ENCODE measurements at places on chromosomes 6 and 20.

GRCh38 chr6:119340796-119341487 lies 8.6 kb downstream of the MAN1A1 start:
- DNase-seq = no peak

DNA sequence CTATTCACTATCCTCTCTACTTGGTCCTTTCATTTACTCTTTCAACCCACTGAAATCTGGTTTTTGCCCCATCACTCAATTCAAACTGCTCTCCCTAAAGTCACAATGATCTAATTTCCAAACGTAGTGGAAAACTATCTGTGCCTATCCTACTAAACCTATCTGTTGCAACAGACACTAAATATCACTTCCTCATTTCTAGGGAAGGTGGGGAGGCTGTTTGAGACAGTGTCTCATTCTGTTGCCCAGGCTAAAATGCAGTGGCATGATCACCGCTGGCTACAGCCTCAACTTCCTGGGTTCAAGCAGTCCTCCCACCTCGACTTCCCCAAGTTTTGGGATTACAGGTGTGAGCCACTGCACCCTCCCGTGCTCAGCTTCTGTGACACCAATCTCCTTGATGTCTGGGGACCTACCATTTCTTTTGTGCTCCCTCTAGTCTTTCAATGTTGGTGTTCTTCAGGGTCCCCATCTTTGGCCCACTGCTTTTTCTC lies 8.8 kb downstream of the RANBP9 start:
- DNase-seq = no peak

GRCh38 chr6:161292145-161292544 lies 18.3 kb upstream of the AGPAT4 start:
- DNase-seq = no peak

- DNase-seq = no peak
Measured at GRCh38 chr20:33719277-33719988, 677 bp downstream of the PXMP4 start.

DNA sequence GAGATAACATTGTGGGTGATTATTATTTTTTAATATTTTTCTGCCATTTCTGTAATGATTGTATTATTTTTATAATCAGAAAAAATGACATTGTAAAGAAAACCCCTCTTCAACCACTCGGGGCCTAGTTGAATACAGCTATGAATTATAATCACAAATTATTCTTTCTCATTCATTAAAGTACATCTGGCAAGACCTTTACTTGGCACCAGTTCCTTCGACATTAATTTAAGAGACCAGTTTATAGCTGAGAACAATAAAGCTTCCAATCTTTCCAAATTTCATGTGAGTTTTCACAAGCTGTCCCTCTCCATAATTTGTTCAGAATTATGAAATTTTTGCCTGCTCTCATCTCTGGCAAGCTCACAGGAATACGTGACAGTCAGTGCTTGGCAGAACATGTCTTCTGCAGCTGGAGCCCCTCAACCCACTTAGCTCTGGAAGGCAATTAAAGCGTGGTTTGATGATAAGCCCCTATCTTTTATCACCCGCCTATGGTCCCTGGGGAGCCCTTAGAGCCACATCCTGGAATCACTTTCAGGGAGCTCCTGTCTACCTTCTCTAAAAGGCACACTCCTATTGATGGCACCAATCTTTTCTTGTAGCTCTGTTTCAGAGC lies 237.2 kb upstream of the PRND start:
- DNase-seq = no peak

DNA sequence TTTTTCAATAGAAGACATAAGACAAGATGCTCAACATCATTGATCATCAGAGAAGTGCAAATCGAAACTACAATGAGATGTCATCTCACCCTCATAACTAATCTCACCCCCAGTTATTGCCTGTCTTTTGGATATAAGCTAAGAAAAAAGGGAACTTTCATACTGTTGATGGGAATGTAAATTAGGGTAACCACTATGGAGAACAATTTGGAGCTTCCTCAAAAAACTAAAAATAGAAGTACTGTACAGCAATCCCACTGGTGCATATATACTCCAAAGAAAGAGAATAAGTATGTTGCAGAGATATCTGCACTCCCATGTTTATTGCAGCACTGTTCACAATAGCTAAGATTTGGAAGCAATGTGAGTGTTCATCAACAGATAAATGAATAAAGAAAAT lies 26.4 kb upstream of the PHF3 start:
- DNase-seq = no peak

DNA sequence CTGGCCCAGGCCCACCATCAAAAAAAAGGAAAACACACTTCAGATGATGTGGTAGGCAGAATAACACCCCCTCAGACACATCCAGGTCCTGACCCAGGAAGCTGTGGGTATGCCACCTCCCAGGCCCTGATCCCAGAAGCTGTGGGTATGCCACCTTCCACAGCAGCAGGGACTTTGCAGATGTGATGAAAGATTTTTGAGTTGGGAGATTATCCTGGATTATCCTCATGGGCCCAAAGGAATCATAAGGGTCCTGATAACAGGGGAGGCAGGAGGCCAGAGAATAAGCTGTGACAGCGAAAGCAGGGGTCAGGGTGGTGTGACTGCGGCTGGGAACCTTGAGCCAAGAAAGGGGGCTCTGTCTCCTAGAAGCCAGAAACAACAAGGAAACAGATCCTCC lies 55.0 kb downstream of the BMP7 start:
- DNase-seq = no peak

- peak; percentile 28 for DNase-seq
Measured at GRCh38 chr6:152338335-152339125, 298.6 kb downstream of the SYNE1 start.

- no peak for DNase-seq
Measured at GRCh38 chr6:123022975-123023374, 26.9 kb downstream of the CLVS2 start.

DNA sequence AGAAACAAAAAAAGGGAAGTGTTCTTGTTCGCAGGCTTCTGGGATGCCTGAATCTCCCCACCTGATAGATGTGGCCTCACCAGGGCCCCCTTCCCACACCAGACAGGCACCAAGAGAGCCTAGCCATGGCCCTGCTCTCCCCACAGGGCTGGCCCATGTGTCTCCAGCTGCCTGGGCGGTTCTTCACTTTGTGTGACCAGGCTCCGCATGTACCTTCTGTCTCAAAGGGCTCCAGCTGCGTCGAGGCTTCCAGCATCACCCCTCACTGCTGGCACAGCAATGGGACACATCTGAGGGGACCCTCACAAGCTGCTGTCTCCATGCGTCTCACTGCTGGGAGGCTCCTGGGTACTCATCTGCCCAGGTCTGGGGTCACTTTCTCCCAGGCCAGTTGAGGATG lies 362.9 kb downstream of the ZFAND3 start:
- no peak for DNase-seq

GRCh38 chr6:54846243-54846856 lies at the start of gene FAM83B:
TSS of gene FAM83B (plus strand) at chr6:54846771. CDS start at chr6:54870247, 23,476 bp downstream.
- DNase-seq = no peak

DNA sequence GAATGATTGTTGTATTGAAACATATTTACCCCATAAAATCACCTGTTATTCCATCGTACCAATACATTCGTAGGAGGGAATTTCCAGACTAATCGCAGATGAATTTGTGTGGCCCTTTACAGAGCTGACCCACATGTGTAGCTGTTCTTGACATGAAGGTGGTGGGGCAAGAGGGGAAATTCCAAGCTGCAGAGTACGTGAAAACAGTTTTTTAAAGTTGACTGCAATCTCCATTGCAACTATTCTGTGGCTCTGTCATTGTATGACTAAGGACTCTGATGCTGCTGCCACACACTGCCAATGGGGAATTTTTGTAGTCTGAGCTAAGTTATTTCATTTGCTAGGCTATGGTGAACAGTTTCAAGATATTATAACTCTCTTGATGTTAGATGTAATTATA lies 46.4 kb upstream of the ADTRP start:
- DNase-seq = no peak

DNA sequence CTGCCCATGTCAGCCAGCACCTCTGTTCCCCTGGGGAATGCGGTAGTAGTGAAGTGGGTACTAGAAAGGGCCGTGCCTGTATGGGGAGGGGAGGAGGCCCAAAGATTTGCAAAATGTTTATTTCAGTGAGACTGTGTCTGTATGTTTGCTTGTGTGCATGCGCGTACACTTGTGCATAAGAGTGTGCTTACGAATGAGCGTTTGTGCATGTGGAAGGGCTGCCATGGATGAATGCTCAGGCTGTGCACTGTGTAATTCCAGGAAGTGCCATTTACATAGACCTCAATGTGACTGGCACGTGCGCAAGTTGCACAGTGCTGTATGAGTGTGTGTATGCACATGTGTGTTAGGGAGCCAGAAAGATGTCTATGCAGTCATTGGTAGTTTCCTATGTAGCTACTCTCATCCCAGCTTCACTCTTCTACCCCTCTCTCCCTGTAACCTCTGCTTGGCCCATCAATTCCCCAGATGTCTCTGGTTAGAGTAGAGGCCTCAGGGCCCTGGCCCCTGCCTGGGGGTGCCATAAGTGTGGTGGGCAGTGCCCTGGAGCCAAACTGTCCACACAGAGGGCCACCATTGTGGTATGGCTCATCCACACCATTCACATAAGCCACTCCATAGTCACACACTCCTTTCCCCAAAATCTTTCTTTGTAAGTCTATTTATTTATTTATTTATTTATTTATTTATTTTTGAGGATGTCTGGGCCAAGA lies 26.8 kb upstream of the SLC22A7 start:
- DNase-seq = no peak

GRCh38 chr6:3322366-3322890 lies 63.7 kb downstream of the PSMG4 start:
- DNase-seq = no peak

GRCh38 chr6:1383729-1384548 lies 5.4 kb upstream of the FOXF2 start:
- DNase-seq = no peak

GRCh38 chr6:63683071-63683603 lies 47.5 kb downstream of the PHF3 start:
- DNase-seq = no peak

- no peak for DNase-seq
Measured at GRCh38 chr6:68427630-68428029, 207.5 kb upstream of the ADGRB3 start.

DNA sequence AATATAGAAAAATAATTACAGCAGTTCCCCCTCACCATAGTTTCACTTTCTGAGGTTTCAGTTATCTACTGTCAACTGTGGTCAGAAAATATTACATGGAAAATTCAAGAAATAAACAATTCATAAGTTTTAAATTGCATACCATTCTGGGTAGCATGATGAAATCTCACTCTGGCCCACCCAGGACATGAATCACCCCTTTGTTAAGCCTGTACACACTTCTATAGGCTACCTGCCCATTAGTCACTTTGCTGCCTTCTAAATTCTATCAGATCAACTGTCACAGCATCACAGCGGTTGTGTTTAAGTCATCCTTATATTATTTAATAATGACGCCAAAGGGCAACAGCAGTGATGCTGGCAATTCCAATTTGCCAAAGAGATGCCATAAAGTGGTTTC lies 140.3 kb upstream of the RUNX2 start:
- DNase-seq = no peak

DNA sequence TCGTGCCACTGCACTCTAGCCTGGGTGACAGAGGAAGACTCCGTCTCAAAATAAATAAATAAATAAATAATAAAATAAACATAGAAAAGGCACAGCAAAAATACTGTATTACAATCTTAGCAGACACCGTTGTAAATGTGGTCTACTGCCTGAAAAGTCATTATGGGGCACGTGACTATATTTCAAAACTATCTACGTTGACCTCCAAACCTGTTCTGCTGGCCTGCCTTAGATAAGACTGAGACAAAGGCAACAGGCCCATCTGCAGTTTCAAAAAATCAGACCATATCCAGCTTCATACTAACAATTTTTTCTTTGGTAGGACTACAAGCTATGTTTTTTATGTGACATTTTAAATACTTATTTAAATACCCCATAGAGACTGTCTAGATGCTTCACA lies 59.1 kb downstream of the AGPAT4 start:
- no peak for DNase-seq

DNA sequence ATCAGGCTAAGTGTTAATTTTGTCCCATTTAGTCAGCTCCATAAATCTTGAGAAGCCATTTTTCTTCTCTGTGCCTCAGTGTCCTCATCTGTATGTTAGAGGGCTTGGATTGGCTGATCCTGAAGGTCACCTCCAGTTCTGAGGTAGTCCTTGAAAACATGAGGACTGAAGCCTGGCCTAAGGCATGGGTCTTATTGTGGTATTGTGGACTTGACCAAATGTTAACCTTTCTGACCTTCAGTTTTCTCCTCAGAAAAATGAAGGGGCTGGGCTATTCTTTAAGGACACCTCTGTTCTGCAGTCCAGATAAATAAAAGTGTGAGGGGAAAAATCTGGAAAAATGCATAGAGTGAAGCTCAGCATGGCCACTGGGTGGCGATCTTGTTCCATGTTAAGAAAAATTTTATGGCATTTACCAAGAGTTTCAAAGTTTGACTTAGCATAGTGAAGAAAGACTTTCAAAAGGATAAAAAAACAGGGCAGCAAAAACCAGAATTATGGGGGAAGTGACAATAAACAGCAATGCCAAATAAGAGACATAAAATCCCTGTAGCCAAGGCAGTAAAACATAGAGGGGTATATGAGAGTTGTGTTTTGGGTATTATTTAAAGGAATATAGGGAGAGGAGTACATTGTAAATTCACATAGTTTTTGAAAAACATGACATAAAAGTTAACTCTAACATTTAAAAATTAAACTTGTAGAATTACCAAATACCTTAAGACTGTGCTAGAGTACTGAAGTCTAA lies 13.2 kb upstream of the TFB1M start:
- peak; percentile 56 for DNase-seq

DNA sequence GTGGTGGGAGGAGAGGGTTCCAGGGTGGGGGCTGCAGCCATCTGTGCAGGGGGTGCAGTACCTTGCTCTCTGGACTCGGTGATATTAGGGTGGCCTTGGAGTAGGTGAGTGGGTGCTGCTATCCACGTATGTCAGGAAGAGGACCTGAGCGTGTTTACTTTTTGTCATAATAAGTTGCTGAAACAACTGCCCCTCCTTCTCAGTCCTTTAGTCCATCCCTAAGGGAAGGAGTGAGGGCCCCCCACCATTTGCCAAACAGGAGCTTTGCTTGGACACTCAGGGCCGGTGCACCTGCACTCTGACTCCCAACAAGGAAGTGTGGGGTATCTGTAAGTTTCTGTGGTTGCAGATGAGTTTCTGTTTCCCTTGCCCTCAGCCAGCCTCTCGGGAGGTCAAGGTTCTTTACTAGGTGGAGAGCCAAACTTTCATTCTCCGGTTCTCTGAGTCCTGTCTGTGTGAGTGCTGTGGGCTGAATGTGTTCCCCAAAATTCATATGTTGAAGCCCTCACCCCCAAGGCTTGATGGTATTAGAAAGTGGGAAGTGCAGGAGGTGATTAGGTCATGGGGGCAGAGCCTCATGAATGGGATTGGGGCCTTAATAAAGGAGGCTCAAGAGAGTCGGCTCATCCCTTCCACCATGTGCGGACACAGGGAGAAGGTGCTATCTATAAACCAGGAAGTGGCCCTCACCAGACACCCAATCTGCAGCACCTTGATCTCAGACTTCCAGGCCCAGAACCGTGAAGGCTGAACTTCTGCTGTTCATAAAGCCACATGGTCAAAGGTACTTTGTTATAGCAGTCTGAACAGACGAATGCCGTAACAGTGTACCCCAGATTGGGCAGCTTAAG lies 19.6 kb upstream of the CCR6 start:
- DNase-seq = no peak
